ENCODE measurements at places on chromosomes 7 and 10. TPM values are rescaled to one million over a fixed set of nuclear protein-coding genes. Genes with fewer than 3 reads are reported as not detected.

The FANK1 gene
- polyA plus RNA-seq, result not detected

The GRID2IP gene
- not detected for polyA plus RNA-seq

The TMEM236 gene
- not detected for polyA plus RNA-seq

The SLC39A12 gene
- not detected for polyA plus RNA-seq

The EGFR gene
- not detected for polyA plus RNA-seq

The CCL24 gene
- not detected for polyA plus RNA-seq

GRCh38 chr10:74012480-74012879 is 14.6 kb downstream of the VCL start:
- no peak for DNase-seq

DNA sequence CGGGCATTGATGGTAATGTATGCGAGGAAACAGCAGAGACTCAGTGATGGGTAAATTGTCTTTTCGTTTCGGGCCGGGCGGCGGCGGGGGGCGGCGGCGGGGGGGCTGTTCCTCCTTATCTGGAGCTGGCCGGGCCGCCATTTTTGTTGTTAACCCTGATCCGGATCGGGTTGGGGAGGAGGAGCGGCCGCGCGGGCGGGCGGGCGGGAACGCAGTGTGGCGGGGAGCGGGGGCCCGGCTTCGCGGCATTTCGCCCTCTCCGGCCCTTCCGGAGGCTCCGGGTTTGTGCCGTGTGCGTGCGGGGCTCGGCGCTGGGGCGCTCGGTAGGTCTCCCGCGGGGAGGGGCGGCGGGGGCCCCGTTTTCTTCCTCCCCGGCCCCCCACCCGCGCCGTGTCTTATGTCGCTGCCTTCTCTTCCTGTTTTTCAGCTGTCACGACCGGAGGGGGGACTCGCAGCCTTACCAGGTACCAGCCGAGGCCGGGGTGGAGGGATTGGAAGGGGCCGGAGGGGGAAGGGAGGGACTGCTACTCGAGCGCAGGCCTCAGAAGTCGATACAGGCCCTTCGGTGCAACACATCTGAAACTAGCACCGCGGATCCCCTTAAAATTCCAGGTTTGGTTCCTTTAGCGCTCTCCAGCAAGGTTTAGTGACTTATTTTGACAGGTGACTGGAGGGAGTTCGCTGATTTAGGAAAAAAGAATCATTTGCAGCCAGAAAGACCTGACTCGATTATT is 820 bp downstream of the WAC start:
- peak; percentile 45 for DNase-seq

GRCh38 chr7:157634401-157635147 is 297.8 kb downstream of the DNAJB6 start:
- DNase-seq, result no peak

DNA sequence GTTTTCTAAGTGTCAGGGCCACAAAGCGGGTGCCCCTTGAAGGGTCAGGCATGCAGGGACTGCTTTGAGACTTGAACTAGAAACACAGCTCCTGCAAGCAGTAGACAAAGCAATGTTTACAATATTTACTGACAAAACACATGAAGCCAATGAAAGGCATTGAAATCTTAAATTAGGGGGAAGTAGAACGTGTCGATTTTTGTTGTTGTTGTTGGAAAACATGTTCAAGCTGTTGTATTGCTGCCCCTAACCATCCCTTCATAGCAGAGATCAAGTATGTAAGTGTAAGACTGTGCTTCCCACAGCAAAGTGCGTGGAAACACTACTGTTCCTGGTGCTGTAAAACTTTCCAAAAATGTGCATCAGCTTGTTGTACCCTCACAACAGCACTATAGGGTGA is 131.6 kb upstream of the MGMT start:
- no peak for DNase-seq

GRCh38 chr10:129614341-129614740 is 147.3 kb downstream of the MGMT start:
- DNase-seq, result no peak

DNA sequence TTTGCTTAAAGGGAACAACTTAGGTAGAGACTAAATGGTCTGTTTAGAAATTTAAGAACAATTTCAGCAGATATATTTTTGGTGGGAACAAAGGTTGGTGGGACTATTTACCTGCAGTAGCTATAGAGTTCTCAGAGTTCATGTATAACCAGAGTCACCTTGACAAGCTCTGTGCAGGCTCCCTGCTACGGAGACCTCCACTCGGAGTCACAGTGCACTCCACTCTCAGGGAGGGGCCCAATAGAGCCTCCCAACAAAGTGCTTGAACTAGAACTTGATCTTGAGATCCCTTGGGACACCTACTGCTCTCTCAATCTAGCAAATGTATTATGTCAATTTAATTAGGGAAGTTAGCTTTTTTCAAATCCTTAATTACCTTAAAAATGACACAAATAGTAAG is 2.3 kb downstream of the MYPN start:
- no peak for DNase-seq

DNA sequence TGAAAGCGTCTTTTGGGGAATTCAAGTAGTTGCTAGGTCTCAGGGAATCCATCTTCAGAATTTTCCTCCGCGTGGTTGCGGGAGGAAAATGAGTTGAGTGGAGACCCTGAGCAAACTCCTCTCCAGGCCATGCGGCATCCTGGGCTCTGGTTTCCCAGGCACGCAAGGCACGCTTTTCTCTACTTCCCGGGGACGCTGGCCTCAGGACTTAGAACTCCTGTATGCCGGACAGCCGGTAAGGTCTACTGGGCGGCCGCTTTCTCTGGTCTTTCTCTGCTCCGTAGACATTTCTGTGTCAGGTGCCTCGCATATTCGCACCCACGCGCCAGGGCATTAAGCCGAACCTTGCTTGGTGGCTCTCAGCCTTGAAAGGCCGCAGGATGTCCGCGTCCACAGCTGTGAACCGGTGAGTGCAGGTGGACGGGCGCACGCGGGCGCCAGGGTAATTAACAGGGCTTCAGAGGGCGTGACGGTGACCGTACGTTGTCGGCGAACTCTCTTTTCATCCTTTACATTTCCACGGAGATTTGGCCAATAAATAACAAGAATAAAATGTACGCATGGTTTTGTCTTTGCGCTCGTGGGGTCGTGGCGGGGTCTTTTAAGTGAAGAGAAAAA is 992 bp upstream of the RBM20 start:
- DNase-seq, result no peak

DNA sequence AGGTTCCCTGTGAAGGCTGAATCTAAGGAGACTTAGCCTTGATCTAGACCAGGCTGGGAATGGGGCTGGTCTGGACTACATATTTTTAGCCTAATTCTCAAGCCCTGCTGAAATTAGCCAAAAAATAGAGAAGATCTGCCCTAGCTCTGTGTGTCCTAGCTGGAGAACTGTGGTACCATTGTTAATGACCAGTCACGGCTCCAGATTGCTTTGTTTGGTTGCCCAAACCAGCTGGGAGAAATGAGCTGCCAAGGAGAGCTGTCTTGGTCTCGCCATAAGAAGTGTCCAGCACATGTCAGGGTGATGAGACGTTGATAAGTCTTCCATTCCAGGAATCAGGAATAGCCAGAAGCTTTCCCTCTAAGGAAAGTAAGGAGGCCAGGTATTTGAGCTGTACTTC is 20.7 kb downstream of the GBX1 start:
- no peak for DNase-seq
